ENCODE measurements at places on chromosomes 3 and 15. TPM values are rescaled to one million over a fixed set of nuclear protein-coding genes. Genes with fewer than 3 reads are reported as not detected.
A peak's percentile ranks its signal among the peaks of the same experiment; 100 is the strongest.

DNA sequence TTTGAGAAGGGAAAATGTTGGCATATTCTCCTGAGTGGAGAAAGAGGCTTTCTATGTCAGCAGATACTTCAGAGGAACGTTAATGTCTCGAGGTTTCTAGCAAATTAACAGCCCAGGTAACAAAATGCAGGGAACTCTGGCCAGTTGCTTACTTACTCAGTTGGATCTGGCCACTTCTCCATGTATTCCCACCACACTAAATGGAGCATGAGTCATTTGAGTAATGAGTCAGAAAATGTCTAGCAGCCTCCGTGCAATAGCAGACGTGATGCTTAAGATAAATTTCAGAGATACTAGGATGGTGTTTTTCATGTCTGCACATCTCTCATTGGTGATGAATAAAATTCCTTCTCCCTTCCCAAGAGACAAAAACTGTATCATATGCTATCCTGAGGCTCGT, 671.5 kb downstream of the FHIT start:
- no peak for DNase-seq

DNA sequence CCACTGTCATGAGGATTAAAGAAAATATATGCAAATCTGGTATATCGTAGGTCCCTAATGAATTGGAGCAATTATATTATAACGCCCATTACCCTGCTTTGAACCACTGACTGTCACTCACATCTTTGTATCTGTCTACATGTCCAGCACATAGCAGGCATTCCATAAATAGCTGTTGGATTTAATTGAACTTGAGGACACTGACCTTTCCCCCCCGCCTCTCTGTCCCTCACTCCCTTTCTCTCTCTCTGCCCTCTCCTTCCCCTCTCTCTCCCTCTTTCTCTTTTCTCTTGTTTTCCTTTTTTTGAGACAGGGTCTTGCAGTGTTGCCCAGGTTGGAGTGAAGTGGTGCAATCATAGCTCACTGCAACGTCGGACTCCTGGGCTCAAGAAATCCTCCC, 233.0 kb downstream of the CD47 start:
- DNase-seq = no peak

GRCh38 chr15:63983061-63983711, 63.1 kb downstream of the DAPK2 start:
- peak; percentile 36 for DNase-seq

- DNase-seq = no peak
Measured at GRCh38 chr3:18190646-18191045, 234.5 kb downstream of the SATB1 start.

DNA sequence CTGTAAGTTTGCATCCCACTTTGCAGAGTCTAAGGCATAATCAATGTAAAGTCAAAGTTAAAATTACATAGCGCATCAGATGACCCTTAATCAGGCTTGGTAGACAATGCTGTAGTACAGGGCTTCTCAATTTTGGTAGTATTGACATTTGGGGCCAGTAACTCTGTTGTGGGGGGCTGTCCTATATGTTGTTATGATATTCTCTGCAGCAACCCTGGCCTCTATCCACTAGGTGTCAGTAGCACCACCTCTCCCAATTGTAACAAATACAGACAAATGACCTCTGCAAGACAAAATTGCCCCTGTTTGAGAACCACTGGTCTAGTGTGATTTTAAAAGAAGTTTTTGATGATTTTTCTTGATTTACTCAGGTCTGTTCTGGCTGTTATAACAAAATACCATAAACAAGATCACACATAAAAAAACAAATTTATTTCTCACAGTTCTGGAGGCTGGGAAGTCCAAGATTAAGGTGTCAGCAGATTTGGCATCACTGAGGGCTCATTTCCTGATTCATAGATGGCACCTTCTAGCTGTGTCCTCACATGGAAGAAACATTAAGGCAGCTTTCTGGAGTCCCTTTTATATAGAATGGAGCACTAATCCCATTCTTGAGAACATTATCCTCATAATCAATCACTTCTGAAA, 37.6 kb upstream of the SLC9A9 start:
- peak; percentile 24 for DNase-seq

DNA sequence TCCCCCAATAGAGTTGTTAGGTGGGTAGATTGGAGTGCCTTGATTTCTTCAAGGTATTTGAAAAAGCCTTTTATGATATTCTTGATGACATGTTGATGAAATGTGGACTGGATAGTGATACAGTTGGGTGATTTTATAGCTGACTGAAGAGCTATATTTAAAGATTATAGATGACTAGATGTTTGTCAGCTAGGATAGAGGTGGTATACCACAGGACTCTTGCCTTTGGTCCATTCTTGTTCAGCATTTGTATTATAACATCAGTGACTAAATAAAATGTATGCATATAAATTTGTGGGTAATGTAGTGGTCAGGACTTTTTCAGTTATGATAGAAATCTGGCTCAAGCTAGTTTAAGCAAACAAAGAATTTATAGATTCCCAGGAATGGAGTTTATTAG, 143.9 kb downstream of the ZNF609 start:
- DNase-seq = no peak

DNA sequence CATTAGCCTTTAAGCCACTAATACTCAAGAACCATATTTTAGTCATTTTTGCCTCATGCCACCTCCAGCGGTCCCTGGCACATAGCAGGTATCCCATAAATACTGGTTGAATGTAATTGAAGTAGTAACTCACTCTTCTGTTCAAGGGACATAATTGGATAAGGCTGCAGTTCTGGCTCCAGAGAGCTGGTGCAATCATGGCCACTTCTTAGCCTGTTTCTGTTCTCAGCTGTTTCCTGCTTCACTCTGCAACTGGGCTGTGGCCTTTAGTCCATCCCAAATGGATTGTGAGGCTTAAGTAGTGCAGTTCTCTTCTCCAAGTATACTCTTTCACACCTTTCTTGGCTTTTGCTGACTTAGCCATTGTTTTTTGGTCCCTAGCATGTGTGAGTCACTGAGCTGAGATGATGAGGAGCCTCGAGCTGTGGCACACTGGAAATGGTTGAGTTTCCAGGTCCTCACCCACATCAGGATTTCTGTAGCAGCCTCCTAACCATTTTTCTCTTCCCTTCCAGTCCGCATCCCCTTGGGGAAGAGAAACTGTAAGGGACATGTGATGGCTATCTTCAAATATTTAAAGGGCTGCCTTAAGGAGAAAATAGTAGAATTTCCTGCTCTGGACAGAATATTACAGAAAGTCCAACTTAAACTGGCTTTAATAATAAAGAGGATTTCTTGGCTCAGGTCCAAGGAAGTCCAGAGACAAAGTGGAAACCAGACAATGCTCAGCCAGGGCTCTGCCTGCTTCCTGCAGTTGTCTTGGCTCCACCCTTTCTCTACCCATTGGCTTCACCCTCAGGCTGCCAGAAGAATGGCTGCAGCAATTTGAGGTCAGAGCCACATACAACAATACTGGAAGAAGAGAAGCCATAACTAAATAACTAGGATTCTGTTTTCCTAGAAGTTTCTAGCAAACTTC, 305.4 kb upstream of the ROPN1 start:
- peak; percentile 72 for DNase-seq

DNA sequence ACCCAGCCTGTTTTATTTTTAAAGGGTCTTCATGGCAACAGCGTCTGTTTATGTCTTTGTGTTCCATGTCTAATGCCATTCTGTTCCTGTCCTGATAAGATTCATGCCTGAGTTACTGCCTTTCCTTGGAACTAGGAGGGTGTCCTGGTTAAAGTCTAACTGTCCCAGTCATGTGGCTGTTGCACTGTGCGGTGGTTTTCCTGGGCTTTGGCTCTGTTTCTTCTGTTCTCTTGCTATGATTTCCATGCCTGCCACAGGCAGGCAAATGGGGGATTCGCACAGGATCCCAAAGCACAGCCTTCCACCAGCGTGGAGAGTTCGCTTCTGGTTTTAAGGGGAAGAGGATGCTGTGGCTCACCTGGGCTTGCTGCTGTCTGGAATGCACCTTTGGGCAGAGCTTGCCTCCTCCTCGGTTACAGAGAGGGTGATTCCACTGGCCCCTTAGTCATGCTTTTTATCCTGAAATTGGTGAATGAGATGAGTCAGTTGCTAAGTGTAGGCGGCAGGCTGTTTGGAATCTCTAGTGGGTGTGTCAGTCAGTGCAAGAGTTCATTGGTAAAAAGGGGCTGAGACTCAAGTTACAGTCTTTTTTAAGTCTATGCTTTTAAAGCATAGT, 86.8 kb downstream of the CCK start:
- DNase-seq = peak; percentile 82

DNA sequence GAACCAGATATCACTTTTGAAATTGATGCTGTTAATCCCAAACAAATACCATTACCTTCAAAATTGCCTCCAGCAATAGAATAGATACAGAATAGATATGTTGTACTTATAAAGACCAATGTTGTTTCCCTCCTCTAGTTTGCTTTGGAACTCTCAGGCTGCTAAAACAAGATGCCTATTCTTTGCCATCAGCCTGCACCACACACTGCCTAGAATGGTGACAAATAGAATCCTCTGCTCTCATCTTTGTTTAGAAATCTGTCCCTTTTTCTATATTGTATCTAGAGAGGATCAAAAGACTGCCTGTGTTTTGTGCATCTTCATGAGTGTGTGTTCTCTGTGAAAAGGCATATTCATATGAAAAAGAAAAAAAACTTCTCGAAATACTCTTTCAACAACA, 349.2 kb upstream of the CCDC54 start:
- DNase-seq = no peak

GRCh38 chr15:100134586-100134985, 207.2 kb downstream of the ADAMTS17 start:
- no peak for DNase-seq

DNA sequence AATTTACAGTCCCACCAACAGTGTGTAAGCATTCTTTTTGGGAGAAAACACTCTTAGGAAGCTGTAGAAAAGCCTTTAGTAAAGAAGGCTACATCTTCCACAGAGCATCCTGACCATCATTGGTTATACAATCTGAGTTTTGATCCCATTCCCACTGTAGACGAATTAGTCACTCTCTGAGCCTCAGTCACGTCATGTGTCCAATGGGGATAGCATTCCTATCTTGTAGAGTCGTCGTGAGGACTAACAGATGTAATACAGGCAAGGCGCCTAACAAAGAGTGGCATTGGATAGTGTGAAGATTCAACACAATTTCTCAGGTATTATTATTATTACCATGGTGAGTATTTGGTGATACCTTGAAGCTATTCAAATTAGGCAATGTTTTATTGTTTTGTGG, 44.0 kb upstream of the ALDH1A3 start:
- no peak for DNase-seq

DNA sequence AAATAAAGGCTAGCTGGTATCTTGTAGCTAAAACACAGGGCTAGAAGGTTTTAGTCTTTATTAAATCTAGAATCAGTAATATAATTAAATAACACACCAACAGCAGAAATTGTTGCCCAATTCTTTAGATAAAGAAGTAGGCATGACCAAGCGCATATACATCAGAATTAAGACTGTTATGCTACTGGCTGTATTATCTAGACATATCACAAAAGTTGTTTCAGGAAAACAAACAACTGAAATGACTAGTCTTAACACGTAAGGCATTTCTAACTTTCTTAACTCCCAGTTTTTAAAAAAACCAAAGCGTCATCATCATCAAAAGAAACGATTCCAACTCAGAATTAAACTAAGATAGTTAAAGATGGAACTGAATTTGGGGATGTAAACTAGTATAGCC, 55.4 kb downstream of the EMC4 start:
- no peak for DNase-seq

DNA sequence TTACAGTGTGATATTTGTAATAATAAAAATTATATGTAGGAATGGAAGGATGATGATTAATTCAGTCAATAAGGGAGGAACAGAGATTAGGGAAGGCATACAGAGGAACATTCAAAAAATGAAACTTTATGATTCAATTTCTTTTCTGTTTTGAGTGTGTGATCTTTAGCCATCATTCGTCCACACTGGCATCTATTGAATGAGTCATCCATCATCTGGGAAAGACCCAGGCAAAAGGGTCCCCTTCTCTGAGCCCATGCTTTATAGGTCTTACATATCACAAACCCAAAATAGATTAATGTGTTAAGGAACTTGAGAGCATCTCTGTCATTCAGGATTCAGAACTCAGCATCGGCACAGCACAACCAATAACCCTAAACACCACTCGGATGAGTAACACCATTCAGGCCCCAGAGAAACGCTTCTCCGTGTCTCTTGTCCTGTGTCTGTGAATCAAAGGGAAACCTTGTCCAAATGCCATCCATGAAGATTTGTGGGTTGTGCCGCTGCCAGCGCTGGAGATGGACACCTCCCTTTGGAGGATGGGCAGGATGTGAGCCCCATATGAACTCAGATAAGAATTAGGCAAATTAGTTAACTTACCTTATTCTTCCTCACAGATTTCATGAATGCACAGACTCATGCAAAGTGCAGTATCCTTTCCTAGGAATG, 21.7 kb upstream of the TPM1 start:
- DNase-seq = no peak

The ZNF80 gene
- not detected for total RNA-seq

The SMCO1 gene
- not detected for total RNA-seq

The DUOX1 gene
- total RNA-seq = not detected

The DGKG gene
- 2.2 TPM for total RNA-seq

The GCNT3 gene
- total RNA-seq = not detected

The PLSCR2 gene
- 0.13 TPM for total RNA-seq

The HTR3E gene
- not detected for total RNA-seq

The CASR gene
- total RNA-seq = not detected

The SAMD7 gene
- not detected for total RNA-seq

The SEMA6D gene
- total RNA-seq = 1.5 TPM

The KIAA1143 gene
- 15.4 TPM for total RNA-seq

The SPINK8 gene
- not detected for total RNA-seq

The THUMPD3 gene
- total RNA-seq = 19.0 TPM

The SPATA12 gene
- total RNA-seq = 0.25 TPM
